ENCODE measurements at places on chromosomes 6 and 20.

GRCh38 chr6:147699637-147700036 lies 191.1 kb downstream of the SAMD5 start:
- DNase-seq: no peak

DNA sequence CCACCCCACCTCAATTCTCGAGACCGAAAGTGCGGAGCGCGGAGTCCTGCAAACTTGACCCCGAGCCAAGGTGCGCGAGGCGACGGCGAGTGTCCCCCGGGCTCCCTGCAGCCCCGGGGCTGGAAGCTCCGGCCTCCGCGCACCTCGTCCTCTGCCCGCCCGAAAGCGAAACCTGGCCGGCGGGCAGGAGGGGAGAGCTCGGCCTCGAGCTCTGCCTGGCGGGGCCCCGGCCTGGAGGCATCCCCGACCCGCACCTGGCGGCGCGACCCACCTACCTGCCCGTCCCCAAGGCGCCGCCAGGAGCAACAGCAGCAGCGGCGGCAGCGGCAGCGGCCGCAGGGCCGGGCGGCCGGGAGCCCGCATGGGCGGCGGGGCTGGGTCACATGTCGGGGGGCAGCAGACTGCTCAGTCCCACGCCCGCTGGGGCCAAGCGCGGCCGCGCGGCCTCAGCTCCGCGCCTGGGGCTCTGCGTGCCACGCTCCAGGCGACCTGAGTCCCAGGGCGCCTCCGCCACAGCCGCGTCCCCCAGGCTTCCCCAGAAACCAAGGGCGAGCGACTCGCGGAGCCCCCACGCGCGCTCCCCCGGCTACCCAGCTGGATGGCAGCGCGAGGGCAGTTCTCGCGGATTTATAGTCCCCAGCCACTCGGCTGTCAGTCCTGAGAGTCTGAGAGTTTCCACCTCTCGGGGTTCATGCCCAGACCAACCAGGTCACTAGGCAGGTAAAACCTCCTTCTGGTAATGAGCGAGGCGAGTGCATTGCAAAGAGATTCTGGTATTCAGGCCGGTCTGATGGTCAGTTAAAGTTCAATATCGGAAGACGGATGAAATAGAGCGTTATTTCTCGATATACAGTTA lies at the start of gene IL20RA:
Gene IL20RA, minus strand, starts transcription at position 600 of the 856 bp plus-strand sequence. Its CDS starts 237 bp downstream, at position 363.
- no peak for DNase-seq

DNA sequence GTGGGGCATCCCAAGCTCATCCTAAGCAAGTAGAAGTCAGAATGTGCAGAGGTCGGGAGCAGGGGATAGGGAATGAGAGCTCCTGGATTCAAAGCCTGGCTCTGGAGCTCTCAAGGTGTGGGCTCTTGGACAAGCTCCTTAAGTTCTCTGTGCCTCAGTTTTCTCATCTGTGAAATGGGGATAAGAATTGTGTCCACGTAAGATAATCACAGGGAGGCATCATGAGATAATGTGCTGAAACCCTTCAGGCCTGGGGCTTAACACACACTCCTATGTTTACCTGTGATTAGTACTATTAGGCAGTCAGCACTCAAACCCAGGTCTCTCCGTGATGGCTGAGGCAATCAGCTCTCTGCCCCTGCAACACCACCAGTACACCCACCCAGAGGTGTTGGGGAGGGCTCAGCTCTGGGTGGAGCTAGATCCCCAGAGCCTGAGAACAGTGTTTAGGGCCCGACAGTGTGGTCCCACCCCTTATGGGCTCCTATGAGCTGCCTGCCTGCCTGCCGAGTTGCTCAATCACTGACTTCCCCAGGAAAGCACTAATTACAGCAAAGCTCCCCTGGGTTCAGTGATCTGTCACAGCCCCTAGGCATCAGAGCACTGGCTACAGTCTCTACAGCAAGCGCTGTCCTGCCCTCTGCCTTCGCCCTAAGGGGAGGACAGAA lies 6.3 kb upstream of the SIRPA start:
- no peak for DNase-seq

DNA sequence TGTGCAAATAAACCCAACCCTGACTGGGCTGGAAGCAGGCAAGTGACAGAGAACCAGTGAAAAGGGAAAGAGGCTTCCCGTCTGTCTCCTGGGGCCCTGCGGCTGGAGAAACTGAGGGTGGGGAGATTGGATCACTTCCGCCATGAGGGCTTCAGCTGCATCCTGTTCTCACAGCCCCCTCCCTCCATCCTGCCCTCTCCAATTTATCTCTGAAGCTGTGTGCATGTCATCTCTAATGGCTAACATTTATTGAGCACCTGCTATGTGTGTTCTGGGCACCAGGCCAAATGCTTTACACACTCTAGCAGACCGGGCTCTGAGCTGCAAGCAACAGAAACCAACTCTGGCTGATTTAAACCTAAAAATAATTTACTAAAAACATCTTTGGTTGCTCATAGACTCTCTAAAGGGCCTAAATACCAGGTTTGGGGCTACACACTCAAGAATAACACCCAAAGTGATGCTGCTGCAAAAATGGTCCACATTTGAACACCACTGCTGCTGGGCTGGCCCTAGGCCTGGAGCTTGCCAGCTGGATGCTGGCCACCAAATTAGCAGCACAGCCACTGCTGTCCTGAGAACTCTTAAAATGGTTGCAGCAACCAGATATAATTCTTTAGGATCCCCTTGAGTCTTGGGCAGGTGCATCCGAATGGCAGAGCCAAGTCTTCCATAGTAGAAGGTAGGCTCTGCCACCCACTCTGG lies 123.6 kb upstream of the LRFN2 start:
- DNase-seq: peak; percentile 29

DNA sequence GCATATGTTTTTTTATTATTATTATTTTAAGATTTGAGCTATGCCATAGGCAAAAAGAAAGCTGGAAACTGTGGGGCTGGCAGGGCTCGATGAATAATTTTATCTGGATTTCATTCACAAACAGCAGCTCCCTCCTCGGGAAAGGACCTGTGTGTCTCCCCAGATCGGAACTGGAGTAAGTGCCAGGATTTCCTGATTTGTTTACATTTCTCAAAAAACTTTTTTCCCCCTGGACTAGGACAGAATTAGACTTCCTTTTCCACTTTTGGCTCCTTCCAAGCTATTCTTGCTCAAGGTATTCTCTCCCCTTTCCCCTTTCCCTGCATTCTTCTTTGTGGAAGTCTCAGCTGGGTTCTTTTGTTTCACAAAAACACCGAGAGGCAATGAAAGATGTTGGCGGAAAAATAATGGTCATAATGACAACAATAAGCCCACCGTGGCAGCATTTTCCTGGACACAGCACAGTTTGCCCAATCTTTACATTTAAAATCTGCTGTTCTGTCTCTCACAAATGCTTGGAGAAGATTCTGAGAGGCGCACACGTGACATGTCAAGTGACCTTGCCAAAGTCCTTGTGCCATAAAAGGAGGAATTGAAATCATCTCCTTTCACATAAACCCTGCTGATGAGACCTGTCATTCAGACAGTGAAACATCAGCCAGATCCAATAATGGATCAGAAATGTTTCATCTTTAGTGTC lies 85.8 kb upstream of the PREP start:
- no peak for DNase-seq
